ENCODE measurements at places on chromosomes 3 and 15.

DNA sequence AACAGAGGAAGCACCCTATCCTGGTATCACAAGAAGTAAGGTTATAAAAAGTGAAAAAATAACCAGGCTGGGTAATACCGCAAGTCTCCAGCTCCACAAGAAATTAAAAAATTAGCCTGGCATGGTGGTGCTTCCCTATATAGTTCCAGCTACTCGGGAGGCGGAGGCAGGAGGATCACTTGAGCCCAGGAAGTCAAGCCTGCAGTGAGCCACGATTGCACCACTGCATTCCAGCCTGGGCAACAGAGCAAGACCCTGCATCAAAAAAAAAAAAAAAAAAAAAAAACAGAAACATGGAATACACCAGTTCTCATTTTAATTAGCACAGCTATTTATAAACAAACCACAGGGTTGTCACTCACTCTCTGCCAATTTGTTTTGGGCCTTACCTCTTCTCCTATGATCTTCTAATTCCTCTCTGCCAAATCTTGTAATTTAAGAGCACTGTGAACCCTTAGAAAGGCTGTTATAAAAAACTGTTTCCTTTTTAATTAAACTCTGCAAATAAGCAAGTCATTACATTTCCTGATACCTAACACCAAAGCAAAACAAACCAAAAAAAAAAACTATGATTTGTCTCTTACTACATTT is 22.6 kb downstream of the DCUN1D1 start:
- no peak for DNase-seq

DNA sequence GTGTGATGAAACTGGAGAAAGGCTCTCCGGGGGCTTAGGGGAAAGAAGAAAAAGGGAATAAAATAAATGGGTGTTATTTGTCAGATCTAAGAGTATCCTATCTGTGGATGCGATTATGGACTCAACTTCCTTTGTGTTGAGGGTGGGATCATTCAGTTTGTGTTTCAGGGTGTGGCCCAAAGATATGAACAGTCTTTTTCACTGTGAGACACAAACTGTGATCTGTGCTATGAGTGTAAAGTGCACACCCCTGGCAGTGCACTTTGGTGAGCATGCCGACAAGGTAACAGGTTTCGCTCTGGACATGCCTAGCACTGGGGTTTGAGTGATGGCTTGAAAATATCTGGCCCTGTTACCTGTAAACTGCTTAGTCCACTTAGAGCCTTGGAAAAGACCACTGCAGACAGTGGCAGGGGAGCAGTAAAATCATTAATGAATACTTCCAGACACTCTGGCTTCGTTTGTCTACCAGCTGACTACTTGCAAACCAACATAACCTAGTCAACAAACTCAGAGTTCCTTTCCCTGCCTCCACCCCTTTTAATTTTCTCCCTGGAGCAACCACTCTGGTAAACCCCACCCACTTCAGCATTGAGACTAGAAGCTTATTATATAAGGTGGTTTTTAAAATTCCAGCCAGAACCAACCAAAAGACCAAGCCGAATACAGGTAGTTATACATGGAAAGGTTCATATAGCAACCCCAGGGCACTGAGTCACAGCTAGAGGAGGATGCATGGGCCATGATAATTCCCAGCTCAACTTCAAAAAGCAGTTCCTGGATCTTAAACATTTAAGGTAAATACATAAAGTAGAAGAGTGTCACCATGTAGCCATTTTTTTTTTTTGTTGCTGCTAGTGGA is 55.1 kb downstream of the TAMM41 start:
- DNase-seq: no peak

GRCh38 chr15:54772663-54773062 is 424.1 kb downstream of the RSL24D1 start:
- no peak for DNase-seq

DNA sequence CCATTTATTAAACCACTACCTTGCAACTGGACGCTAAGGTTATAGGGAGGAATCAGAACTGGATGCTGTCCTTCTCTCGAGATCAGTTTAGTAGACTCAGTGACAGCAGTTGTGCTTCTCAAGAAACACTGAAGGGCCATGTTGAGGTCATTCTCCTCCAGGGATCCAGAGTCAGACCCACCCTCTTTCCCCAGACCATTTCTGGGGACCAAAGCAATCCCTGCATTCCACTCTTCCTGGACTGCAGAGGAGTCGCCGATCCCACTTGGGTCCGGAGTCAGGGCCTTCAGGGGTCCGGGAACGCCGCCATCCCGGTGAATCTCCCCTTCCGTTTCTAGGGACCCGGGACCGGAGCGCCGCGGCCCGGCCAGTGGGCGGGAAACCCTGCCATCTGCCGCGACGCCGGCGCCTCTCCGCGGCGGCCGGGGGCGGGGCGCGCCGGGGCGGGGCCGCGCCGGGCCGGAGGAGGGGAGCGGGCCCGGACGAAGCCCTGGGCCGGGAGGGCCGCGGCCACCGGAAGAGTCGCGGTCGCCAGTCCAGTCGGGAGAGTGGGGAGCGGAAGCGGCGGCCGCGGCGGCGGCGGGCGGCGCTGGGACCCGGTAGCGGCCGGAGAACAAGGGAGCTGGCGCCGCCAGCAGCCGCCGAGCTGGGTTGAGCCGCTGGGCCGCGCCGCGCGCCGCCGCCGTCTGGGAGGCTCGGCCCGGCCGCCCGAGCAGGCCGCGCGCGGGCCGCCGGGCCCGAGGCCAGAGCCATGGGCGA is at the start of gene DVL3:
TSS of gene DVL3 (plus strand) at position 493 of the 759 bp plus-strand sequence. CDS start at position 752, 259 bp downstream.
- DNase-seq: no peak

Measured in NCI-H1436 treated with DMSO at 0.1 percent for 48 hours (cell line).